ENCODE measurements at places on chromosomes 4 and X.

DNA sequence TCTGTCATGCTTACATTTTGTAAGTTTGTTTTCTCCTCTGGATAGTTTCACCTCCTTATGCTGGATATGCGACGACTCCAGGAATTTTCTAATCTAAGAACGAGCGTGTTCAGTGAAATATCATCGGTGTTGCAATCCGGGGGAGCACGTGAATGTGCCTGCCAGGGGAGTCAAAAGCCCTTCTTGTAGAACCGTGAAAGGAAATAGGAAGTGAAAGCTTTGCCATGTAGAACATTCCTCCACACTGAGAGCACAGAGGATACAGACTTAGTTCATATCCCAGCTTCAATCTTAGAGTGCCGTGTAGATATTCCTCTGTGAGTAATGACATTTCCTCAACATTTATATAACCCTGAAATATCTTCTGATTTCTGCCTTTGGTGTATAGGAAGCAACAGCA, 121.2 kb downstream of the VEGFC start:
- DNase-seq, result no peak

DNA sequence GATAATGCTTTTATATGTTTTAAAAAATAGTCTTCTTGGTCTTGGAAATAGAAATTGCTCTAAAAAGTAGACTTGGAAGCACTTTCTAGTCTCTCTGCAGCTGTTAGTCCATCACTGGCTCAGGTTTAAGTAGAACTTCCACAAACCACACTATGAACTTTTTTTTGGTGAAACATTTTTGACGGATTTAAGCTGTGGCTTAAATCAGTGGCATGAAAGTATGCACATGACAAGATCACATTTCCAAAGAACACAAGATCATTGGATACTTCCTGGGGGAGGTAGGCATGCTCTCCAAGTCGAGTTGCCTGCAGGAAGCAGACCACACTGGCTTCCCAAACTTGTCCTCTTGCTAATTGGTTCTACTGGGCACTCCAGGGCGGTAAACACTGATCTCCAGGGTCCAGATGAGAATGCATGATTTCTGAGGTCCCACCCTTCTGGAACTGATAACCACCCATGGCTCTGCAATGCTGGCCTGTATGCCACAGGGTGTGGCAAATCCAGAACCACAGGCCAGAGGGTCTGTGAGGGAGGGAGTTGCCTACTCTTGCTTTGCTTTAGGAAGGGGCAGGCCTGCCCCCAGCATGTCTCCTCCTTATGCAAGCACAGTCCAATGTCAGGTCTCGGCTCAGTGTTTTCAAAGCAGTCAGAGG, 331.9 kb upstream of the SFRP2 start:
- DNase-seq, result peak; percentile 9

DNA sequence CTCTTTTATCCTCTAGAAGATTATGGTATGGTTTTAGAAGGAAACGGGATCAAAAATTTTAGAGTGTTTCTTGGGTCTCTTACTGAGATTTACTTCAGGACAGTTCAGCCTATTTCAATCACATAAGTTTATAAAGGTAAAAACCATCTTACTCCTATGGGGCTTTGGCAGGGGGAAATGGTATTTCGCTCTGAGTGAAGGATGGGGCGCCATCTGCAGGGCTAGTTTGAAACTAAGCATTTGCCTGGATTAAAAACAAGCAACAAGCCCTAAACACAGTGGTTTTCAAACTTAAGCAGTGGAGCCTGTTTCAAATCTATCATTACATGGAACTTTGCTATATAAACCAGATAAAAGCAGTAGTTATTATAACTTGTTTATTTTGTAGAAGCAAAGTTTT, 361.5 kb upstream of the FMR1 start:
- no peak for DNase-seq

- DNase-seq, result no peak
Measured at GRCh38 chr4:14415146-14415545, 587.1 kb upstream of the CPEB2 start.
